Fibroblast of skin of left biceps (primary cell): ENCODE measurements at places on chromosomes 4 and X.

DNA sequence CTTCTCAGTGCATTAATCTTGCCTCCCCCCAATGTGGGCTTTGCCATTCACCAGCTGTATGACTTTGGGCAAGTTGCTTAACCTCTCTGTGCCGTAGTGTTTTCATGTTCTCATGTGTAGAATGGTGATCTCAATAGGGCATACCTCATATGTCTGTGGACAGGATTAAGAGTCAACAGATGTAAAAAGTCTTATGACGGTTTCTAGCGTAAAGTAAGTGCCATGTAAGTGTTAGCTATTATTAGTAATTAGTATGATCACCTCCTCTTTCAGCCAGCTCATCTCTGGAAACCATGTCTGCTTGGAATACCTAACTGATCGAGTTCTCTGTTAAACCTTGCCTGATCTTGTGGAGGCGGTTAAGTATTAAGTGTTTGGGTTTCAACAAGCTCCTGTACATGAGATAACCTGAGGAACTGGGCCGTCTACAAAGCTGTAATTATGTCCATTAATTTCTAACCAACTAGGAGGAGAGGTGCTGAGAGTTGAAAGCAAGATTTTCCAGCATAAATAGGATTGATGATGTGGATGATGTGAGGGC lies 66.3 kb downstream of the TSC22D3 start:
- DNase-seq = no peak

DNA sequence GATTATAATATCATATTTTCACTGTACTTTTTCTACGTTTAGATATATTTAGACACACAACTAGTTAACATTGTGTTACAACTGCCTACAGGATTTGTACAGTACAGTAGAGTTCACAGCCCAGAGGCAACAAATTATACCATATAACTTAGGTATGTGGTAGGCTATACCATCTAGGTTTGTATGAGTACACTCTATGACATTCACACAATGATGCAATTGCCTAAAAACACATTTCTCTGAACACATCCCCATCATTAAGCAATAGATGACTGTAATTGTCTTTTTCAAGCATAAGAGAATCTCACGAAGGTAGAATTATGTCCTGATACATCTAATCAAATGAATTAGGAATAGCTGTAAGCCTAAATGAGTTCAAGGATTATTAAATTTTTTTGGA lies 12.3 kb upstream of the TIGD2 start:
- no peak for DNase-seq

- no peak for DNase-seq
Measured at GRCh38 chrX:110568441-110568840, 209.8 kb downstream of the RTL9 start.

GRCh38 chr4:187617113-187617512 lies 378.5 kb upstream of the ZFP42 start:
- no peak for DNase-seq

- no peak for DNase-seq
Measured at GRCh38 chr4:163662768-163663167, 168.3 kb downstream of the TMA16 start.

DNA sequence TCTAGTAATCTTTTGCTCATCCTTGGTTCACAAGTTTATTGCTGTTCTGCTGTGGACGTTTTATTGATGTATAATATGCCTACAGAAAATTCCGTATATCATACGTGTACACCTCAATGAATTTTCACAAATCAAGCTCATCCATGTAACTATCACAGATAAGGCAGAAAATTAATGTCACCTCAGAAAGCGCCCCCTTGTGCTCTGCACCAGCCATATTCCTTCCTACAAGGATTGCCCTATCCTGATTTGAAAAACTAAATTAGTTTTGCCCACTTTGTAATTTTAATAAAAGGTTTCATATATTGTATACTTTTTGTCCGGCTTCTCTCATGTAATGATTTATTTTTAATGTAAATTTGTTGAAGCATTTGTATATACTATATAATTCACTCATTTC lies 390.8 kb downstream of the ADGRL3 start:
- DNase-seq = no peak

DNA sequence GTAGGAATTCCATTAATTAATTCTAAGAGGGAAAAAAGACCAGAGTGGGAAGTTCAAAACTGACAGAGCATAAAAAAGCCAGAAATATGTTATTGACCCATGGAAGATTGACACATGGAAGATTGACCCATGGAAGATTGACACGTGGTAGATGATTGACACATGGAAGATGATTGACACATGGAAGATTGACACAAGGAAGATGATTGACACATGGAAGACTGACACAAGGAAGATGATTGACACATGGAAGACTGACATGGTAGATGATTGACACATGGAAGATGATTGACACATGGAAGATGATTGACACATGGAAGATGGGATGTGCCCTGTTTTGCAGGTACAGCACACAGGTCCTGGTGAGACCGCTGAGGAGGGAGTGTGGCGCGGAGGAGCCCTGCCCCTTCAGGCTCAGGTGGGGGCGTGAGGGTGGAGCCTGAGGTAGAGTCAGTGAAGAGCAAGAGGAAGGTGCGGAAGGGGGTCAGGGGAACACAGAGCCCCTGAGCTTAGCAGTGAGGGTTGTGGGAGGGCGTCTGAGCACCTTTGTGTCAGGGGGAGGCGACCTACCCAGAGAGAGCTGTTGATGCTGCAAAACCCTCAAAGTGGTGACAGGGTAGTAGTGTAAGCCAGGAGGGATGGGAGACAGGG lies 15.8 kb upstream of the PDE6B start:
- no peak for DNase-seq

DNA sequence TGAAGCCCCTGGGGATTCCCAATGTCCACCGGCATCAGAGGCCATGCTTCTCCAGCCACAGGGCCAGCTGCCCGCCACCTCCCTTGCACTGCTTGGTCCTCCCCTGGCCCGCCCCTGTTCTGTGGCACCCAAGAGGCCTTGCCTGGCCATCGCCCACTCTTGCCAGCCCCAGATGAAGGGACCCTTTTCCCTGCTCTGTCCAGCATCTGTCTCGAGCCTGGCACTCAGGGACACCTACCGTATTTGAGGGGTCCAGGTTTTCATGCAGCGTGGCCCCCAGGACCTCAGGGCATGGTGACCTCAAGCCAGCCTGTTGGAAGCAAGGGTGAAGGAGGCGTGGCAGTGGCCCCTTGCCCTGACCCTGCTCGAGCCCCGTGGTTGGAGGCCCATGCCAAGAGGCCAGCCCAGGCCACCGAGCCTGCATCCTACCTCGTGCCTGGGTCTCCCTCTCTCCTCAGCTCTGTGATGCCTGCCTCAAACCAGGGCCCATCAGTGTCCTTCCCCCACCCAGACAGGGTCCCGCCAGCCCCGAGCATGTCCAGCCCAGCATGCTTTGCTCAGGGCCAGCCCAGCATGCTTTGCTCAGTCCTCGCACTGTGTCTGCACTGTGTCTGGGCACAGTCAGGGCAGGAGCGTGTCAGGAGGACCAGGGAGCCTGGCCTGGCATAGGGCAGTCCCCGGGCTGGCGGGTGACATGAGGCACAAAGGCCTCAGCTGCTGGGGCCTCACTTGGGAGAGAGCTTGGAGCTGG lies 14.3 kb upstream of the FGFR3 start:
- DNase-seq = no peak

DNA sequence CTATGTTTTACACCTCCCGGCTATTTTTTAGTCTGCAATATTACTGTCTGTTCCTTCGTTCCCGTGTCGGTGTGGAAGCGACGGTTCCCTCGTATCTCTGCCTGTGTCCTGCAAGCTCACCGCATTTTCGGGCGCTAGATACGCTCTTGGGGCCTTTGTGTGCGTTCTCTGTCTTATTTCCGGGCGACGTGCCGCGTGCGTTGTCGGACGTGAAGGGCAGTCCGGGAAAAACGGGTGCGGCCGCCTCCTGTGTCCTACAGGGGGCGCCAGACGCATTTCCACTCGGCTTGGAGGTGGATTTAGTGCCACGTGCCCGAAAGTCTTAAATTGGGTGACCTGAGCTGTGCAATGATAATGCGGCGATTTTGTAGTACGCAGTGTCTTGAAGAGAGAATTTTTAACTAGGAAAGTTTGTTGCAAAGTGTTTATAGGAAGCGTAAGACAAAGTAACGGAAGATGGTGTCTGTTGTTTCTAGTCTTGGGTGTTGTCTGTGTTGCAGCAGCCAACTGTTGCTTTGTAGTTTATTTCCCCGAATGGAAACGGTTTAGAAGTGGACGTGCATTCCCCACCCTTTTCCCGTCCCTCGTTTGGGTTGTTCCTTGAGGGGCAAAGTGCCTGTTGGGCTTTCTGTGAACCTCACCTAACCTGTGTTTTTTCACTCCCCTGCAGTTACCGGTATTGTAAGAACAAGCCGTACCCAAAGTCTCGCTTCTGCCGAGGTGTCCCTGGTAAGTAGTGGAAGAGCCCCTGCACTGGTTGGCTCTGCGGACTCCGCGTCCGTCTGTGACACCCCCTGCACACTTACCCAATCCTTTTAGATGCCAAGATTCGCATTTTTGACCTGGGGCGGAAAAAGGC lies 720 bp downstream of the RPL10 start:
- DNase-seq = no peak

DNA sequence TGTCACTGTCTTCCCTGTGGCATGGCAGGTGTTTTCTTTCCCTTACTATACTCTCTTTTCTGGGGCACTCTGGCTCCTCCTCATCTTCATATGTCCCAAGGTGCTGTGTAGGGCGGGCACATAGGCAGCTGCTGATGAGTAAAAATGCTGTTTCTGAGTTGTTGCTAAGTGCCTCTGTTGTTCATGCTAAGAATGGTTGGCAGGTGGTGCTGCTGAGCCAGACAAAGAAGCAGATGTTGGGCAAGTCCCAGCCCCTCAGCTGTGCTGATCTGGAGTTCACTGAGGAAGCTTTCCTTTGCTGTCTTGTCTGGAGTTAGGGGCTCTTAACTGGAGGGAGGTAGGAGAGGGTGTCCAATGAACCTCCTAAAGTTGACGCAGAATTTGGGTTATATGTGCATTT lies 40.6 kb downstream of the HADH start:
- DNase-seq = no peak

GRCh38 chr4:146023334-146023967 lies 84.8 kb upstream of the ZNF827 start:
- no peak for DNase-seq

DNA sequence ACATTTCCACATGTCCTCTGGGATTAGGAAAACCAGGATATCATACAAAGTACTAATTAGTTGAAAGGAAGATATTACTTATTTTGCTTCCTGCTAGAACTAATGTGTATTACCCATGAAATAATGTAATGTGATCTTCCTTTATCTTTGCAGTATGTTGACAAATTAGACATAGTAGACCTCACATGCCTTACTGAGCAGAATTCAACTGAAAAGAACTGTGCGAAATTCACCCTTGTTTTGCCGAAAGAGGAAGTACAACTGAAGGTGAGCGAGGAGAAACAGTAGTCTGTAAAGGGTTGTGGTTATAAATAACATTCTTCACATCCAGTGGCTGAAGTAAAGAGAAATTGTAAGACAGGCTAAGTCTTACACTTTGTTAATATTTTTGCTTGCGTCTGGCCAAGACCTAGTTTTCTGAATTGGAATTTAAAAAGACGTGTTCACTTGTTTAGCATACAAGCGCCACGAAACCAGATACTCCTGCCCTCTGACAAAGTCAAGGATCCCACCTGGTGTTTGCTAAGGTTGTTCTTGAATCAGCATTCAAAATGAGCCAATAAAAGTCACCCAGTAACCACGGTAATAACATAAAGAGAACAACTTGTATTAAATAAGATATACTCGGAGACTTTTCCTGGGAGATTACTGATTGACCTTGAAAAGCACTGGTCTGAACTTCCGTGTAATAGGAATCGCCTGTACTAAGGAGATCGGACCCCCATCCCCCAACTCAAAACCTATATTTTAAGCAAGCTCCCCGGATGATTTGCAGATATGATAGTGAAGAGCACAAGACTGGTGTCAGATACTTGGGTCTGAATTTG lies 16.9 kb downstream of the STAP1 start:
- DNase-seq = no peak

- no peak for DNase-seq
Measured at GRCh38 chr4:145909773-145910172, 28.9 kb downstream of the ZNF827 start.
